ENCODE measurements at places on chromosomes 6 and 20.

- no peak for DNase-seq
Measured at GRCh38 chr6:111267764-111268333, 180.5 kb downstream of the SLC16A10 start.

DNA sequence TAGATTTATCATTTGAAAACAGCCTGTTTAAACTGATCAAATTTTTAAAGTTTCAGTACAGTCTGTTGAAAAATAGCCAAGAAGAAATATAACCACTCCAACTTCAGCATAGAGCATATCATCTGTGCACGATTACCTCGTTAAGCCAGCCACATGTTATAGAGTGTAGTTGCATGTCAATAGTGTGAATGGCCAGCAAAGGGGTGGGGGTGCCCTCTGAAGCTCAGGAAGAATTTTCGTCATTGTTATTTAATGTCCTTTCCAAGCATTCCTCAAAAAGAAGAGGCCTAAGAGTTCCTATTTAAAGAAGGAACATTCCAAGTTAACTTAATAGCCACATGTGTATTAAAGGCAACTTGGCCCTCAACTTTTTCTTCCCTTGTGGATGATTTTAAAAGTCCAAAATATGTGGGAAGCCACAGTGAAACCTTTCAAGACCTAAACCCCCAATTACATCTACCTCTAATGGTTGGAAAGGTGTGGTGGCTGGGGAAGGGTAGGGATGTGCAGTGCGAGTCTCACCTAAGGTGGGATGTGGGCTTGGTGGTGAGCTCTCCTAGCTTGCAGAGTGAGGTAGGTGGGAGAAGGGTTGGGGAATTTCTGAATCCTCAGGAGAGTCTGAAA, 1.8 kb upstream of the CCN2 start:
- DNase-seq, result no peak

GRCh38 chr20:6058684-6059295, 4.9 kb upstream of the LRRN4 start:
- DNase-seq, result no peak

- DNase-seq, result no peak
Measured at GRCh38 chr6:74939721-74940620, 265.9 kb downstream of the COL12A1 start.

- DNase-seq, result no peak
Measured at GRCh38 chr20:38001173-38001875, 31.9 kb downstream of the TTI1 start.

Measured in cortex of kidney (tissue), 1 donor.